Caki2 (cell line): ENCODE measurements at places on chromosomes 5 and 9. TPM values are rescaled to one million over a fixed set of nuclear protein-coding genes. Genes with fewer than 3 reads are reported as not detected.

AKNA gene
- 3.4 and 6.3 TPM in 2 replicates for total RNA-seq

C9orf153 gene
- total RNA-seq: not detected in 2 replicates

ENTREP1 gene
- not detected in 2 replicates for total RNA-seq

SLC4A9 gene
- total RNA-seq: not detected in 2 replicates

CARTPT gene
- not detected in 2 replicates for total RNA-seq

TMEFF1 gene
- 3.1 and 27.3 TPM in 2 replicates for total RNA-seq

SPAAR gene
- total RNA-seq: not detected in 2 replicates

C8G gene
- not detected in 2 replicates for total RNA-seq

TMC1 gene
- not detected in 2 replicates for total RNA-seq

AHRR gene
- total RNA-seq: 0.09 and 5.2 TPM in 2 replicates

PCDHB3 gene
- total RNA-seq: not detected in 2 replicates

LRRC19 gene
- not detected in 2 replicates for total RNA-seq

PDE8B gene
- total RNA-seq: not detected in 2 replicates

TAF11L11 gene
- total RNA-seq: not detected in 2 replicates

CDO1 gene
- total RNA-seq: not detected in 2 replicates

FOXD4L3 gene
- total RNA-seq: not detected in 2 replicates

C5orf52 gene
- not detected in 2 replicates for total RNA-seq

NIPAL4 gene
- total RNA-seq: not detected in 2 replicates

IGFBPL1 gene
- 2.3 and 7.6 TPM in 2 replicates for total RNA-seq

ESM1 gene
- not detected in 2 replicates for total RNA-seq

CD72 gene
- 0.12 and 0.68 TPM in 2 replicates for total RNA-seq

IL13 gene
- total RNA-seq: not detected in 2 replicates

RC3H2 gene
- total RNA-seq: 9.8 and 26.6 TPM in 2 replicates

SPTLC1 gene
- total RNA-seq: 53.2 and 56.1 TPM in 2 replicates

GRXCR2 gene
- total RNA-seq: not detected in 2 replicates

GOLM1 gene
- 44.4 and 57.4 TPM in 2 replicates for total RNA-seq

PCDHA1 gene
- total RNA-seq: not detected in 2 replicates

FCN2 gene
- total RNA-seq: not detected in 2 replicates

PCDHB15 gene
- total RNA-seq: not detected in 2 replicates

CDX1 gene
- total RNA-seq: not detected in 2 replicates

PFN3 gene
- total RNA-seq: not detected in 2 replicates

SIL1 gene
- 57.6 and 84.0 TPM in 2 replicates for total RNA-seq

FOXD1 gene
- 12.1 and 17.0 TPM in 2 replicates for total RNA-seq

TMOD1 gene
- total RNA-seq: 19.4 and 25.7 TPM in 2 replicates

SELENOP gene
- total RNA-seq: not detected in 2 replicates

NRARP gene
- total RNA-seq: 0.17 and 2.0 TPM in 2 replicates

DMRTA1 gene
- total RNA-seq: 6.0 and 7.3 TPM in 2 replicates

LCN9 gene
- not detected in 2 replicates for total RNA-seq

SLC6A19 gene
- not detected in 2 replicates for total RNA-seq

PCDHGB4 gene
- not detected in 2 replicates for total RNA-seq

AGXT2 gene
- total RNA-seq: not detected in 2 replicates

C9orf50 gene
- not detected in 2 replicates for total RNA-seq

TNC gene
- 0.09 and 3.3 TPM in 2 replicates for total RNA-seq

POLE3 gene
- 88.0 and 97.8 TPM in 2 replicates for total RNA-seq

TAF1L gene
- not detected in 2 replicates for total RNA-seq

GPR21 gene
- not detected in 2 replicates for total RNA-seq

TSSK1B gene
- not detected in 2 replicates for total RNA-seq

PPP3R2 gene
- not detected in 2 replicates for total RNA-seq

TMEM252 gene
- total RNA-seq: not detected in 2 replicates

STING1 gene
- 16.8 and 21.1 TPM in 2 replicates for total RNA-seq

FRMPD1 gene
- not detected in 2 replicates for total RNA-seq

TMEM232 gene
- not detected in 2 replicates for total RNA-seq
